ENCODE measurements at places on chromosomes 7 and 10.
A peak's percentile ranks its signal among the peaks of the same experiment; 100 is the strongest.

GRCh38 chr10:16477757-16478156 is 40.9 kb downstream of the PTER start:
- DNase-seq: no peak

GRCh38 chr10:117360016-117360415 is 15.2 kb downstream of the PDZD8 start:
- no peak for DNase-seq

DNA sequence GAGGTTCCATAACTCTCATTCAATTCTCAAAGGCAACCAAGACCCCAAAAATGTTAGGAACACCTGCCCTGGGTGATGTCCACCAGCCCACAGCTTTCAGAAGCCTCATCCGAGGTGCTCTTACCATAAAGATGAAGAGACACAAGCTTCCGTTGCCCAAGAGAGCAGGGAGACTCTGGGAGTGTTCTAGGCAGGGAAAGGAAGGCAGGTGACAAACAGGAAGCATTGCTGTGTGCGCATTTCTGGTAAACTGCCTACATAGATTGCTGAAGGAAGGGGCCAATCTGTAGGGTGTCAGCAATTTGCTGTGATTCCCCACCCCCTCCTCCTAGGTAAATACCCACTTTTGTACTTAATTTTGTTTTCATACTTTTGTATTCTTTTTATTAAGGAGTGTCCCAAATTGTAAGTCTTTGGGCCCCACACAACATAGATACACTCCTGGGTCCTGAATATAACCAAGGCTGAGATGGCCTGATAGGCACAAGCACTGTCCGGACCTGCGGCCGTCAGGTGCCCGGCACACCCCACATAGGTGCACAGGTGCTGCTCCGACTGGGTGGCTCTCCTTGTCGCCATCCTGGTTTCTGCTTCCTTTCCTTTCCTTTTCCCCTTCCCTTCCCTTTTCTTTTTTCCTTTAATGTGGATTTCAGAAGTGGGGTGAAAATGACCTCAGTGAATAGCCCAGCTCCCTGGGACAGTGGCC is 51.4 kb upstream of the SMNDC1 start:
- no peak for DNase-seq

GRCh38 chr10:24351961-24352360 is 143.0 kb downstream of the KIAA1217 start:
- no peak for DNase-seq

DNA sequence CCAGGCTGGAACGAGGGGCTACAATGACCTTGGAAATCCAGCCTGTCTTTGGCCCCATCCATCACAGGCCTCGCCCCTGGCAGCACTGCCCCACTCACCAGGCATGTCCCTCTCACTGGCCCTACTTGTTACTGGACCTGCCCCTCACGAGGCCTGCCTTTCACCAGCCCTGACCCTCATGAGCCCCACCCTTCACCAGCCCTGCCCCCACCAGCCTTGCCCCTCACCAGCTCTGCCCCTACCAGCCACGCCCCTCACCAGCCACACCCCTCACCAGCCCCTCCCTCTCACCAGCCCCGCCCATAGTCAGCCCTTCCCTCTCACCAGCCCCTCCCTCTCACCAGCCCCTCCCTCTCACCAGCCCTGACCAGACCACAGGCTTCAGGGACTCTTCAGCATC is 57.8 kb downstream of the COL26A1 start:
- no peak for DNase-seq

- DNase-seq: no peak
These were observed 74.2 kb downstream of the DNAJB6 start for GRCh38 chr7:157410831-157411556.

DNA sequence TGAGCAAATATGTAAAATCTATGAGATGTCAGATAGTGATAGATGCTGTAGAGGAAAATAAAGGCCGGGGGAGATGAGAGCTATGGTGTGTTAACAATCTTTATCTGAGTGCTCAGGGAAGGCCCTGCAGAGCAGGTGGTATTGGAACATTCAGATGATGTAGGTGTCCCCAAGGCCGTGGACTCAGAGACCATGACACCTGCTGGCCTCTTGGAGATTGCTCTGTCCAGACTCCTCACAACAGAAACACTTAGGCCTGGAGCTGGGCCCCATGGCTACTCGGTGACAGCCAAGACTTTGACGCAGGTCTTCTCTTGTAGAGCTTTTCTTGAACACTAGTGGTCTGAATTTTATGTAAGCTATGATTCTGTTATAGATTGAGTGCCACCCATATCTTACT is 13.3 kb downstream of the AKR1E2 start:
- no peak for DNase-seq

- no peak for DNase-seq
These were observed 58.6 kb upstream of the ANK3 start for GRCh38 chr10:60448246-60448645.

GRCh38 chr7:139992353-139993044 is 70.3 kb downstream of the PARP12 start:
- no peak for DNase-seq

- no peak for DNase-seq
These were observed 26.6 kb downstream of the COL13A1 start for GRCh38 chr10:69828144-69828870.

- no peak for DNase-seq
These were observed 49.1 kb upstream of the GLCCI1 start for GRCh38 chr7:7919449-7919945.

GRCh38 chr10:110613341-110613995 is 30.7 kb upstream of the RBM20 start:
- DNase-seq: no peak

DNA sequence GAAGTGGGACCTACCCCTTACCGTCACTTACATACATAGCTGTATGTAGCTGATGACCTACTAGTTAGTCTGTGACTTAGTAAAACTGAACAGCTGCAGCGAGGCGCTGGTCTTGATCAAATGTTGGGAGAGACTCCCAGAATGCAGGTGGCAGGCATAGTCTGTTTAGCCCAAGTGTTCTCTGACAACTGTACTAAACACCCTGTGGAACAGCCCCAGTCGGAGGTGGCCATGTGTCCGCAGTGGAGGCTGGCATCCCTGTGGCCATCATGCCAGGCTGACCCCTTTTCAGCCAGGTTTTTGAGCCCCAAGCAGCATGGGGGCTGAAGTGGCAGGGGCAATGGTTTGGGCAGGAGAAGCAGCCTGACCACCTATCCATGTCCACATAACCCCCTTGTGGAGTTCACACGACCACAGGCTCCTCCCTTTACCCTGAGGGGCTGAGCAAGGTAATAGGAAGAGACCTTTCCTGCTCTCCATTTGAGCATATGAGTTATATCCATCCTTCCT is 7.2 kb downstream of the ADCY1 start:
- no peak for DNase-seq

DNA sequence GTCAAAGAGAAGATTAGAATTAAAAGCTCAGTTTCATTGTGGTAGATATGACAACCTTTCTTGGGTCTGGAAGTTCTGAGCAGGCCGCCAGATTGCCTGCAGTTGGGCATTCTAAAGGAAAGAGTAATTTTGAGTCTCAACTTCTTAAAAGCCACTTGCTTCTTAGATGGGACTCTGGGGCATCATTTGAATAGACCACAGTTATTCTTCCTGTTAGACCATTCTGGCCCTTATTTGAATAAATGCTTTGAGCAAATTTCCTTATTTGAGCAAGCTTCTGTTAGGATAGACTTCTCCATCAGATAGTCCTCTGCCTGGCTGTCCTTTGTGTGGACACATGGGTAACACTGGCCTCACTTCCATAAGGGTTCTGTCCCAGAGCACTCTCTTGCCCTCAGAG is 40.2 kb downstream of the SND1 start:
- DNase-seq: no peak

DNA sequence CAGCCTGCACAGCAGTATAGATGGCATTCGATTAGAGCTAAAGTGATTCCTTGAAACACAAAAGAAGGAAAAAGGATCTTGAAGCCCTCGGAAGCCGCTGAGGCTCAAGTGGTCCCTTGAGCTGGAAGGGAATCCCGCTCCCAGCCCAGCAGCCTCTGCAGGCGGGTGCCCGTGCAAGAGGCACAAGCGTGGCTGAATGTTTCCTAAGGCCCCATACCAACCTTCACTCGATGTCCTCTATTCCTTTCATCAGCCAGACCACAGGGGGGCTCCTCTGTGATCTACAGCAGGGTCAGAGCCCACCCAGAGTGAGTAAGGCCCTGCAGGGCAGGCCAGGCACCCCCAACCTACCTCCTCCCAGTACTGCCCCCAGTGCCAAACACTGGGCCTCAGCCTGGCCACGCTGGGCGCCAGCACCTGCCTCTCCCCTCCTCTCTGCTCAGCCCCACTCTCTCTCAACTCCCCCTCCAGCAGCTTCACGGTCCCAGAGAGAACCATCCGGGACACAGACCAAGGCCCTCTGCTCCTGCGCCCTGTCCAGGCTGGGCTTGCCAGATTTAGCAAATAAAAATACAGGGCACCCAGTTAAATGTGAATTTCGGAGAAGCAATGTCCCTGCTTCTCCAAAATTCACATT is 30.5 kb downstream of the EBF3 start:
- DNase-seq: no peak

DNA sequence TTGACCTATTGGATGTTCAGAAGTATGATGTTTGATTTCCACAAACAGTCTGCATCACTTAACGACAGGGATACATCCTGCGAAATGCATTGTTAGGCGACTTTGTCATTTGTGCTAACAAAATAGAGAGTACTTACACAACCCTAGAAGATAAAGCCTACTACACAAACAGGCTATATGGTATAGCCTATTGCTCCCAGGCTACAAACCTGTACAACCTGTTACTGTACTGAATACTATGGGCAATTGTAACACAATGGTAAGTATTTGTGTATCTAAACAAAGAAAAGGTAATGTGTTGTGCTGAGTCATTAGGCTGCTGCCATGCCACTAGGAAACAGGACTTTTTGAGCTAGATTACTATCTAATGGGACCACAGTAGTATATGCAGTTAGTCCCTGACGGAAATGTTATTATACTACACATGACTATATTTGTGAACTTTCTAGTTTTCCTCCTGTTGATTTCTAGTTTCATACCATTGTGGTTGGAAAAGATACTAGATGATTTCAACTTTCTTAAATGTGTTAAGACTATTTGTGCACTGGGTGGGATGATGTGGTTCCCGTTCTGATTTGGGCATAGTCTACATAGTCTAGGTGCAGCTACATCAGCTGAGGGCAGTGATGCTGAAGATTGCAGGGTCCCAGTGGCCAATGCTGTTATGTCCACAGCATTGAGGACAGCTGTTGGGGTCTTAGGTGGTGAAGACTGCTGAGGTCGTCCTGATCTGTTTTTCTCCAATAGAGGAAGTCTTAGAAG is 161.7 kb downstream of the HTR7 start:
- no peak for DNase-seq

- no peak for DNase-seq
These were observed 95.3 kb downstream of the CPED1 start for GRCh38 chr7:121083790-121084251.

DNA sequence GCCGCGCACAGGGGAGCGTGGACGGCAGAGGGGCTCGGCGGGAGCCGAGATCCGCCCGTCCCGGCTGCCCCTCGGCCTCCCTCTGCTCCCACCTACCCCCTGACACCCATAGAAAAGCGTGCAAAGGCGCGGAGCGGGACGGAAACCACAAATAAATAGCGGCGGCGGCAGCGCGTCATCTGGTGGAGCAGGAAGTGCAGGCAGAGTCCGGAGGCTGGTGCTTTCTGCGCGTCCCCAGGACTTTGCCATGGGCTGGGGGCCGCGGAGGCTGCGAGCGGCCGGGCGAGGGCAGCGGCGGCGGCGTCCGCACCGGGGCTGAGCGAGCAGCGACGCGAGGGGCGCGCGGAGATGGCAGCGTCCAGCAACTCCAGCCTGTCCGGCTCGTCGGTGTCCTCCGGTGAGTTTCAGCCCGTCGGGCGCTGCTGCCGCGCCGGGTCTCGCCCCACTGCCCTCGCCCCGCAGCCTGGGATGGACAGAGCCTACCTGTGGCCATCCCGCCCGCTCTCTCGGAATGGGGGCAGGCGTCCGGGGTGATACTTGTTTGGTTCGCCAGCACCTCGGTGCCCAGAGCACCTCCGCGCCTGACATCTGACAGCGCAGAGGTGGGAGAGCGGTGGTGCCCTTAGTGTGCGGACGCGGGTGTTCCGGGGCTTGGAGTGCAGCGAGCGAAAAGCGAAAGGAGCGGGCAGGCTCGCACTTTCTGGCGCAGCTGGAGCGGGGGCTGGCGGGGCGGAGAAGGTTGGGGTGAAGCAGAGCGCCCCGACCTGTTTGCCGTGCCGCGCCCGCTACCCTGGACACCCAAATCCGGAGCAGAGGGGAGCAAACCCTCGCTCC is at the start of gene CHN2:
TSS of gene CHN2 (plus strand) at position 182 of the 834 bp plus-strand sequence.
- DNase-seq: peak; percentile 82

GRCh38 chr10:2920168-2920567 is 147.2 kb upstream of the PFKP start:
- no peak for DNase-seq

- no peak for DNase-seq
These were observed 50.7 kb upstream of the RHEB start for GRCh38 chr7:151570366-151570915.

- DNase-seq: no peak
These were observed 161.2 kb upstream of the WDR11 start for GRCh38 chr10:120689777-120690529.

GRCh38 chr7:131012477-131013031 is 278.5 kb upstream of the KLF14 start:
- DNase-seq: no peak

DNA sequence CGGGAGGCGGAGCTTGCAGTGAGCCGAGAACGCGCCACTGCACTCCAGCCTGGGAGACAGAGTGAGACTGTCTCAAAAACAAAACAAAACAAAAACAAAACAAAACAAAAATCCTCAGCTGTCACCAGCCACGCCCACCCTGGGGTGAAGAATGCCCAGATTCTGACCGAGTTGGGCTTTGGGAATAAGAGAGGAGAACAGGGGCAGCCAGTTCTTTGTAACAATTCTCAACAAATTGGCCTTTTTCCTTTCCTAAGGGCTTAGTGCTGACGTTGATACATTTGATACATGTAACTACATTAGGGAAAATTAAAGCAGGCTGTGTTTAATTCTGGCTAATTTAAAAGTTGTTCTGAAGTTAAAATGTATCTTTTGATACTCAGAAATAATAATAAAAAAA is 121.0 kb downstream of the EPC1 start:
- no peak for DNase-seq

- no peak for DNase-seq
These were observed 231.3 kb upstream of the GRB10 start for GRCh38 chr7:51013861-51014511.

DNA sequence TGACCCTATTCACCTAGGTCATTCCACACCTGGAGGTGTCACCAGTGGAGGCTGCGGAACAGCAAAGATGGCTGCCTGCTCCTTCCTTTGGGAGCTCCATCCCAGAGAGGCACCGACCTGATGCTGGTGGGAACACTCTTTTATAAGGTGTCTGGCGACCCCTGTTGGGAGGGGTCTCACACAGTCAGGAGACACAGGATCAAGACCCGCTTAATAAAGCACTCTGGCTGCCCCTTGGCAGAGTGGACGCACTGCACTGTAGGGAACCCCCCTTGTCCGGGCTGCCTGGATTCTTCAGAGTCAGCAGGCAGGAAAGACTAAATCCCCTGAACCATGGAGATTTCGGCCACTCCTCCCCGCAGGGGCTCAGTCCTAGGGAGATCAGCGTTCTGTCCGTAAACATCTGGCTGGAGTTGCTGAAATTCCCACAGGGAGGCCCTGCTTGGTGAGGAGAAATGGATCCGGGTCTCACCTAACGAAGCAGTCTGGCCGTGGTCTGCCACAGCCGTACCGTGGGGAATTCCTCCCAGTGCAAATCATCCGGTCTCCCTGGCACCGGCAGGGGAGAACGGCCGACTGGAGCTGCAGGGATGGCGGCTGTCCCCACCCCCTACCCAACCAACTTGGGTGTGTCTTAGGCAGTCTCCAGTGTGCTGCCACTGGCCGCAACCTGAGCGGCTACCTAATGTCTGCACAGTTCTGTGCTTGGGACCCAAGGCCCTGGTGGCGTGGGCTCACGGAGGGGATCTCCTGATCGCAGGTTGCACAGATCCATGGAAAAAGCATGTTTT is 66.1 kb downstream of the LSMEM1 start:
- no peak for DNase-seq
